HT1080 (cell line): ENCODE measurements at places on chromosomes 3 and 15.

GRCh38 chr15:40427188-40427587 lies 13.6 kb upstream of the BAHD1 start:
- DNase-seq, result no peak

- no peak for DNase-seq
These were observed 28.6 kb upstream of the MOBP start for GRCh38 chr3:39438880-39439279.

DNA sequence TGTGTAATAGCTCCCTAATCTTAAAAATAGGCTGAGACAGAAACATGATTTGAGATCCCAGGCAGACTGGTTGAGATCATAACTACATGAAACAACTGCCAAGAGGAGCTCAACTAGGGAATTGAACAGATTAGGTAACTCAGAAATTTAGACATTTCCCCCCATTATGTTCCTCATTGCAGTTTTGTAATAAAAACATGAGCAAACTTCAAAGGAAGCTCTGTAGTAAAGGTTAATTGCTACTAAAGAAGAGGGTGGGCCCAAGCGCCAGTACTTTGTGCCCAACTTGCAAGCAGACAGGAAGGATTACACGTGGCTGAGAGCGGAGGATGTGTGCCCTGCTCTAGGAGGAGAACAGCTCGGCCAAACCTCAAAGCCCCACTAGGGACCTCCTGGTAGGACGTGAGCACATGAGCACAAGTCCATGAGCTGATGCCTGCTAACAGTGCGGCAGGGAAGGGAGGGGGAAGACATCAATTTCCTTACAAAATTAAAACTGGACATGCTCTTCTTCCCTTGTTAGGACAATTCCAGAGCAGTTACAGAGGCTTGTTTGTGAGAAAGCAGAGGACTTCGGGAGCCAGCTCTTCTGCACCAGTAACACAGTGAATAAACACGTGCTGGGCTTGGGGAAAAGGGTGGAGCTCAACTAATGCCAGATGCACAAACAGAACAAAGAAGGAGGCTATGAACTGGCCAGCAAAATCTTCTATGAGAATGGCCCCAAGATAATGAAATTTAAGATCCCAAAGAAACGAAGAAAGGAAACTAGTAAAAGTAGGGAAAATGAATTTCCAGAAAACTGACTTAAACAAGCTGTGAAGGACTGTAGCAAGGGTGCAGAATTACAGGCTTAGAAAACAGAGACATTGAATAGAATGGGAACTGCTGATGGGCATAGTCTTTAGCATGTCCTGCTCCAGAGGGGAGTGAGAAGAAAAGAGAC lies 275.5 kb downstream of the MECOM start:
- no peak for DNase-seq

DNA sequence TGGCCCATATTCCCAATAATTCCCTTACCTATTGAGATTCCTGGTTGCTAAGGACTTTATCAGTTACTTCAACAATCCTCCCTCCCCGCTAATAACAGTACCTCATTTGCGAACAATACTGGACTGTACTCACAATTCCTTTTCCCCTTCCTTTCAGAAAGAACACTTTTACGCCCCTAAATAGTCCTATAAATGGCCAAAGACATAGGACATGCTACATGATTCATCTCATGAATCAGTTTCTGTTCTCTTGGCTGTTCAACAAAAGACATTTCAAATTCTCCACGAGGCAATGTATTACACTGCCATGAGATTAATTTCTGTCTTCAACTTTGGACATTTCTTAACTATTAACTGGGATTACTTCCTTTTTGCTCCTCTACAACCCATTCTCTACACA lies 264.4 kb downstream of the TIGIT start:
- DNase-seq, result peak; percentile 41

DNA sequence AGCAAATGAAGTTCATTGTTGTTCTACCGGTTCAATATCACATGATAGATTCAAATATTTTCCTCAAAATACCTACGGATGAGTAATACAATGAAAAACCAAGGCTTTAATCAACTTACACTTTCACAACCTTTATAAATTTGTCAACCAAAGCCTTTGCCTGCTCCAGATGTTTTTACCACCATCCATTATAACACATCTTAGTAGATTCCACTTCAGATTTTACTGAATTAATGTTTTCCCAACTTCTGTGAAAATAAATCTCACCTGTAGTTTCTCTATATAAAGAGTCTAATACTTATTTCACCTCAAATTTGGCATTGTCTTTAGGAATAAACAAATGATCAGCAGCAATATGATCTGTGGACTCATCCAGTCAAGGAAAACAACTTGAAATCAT lies 131.1 kb downstream of the ZNF280D start:
- no peak for DNase-seq

DNA sequence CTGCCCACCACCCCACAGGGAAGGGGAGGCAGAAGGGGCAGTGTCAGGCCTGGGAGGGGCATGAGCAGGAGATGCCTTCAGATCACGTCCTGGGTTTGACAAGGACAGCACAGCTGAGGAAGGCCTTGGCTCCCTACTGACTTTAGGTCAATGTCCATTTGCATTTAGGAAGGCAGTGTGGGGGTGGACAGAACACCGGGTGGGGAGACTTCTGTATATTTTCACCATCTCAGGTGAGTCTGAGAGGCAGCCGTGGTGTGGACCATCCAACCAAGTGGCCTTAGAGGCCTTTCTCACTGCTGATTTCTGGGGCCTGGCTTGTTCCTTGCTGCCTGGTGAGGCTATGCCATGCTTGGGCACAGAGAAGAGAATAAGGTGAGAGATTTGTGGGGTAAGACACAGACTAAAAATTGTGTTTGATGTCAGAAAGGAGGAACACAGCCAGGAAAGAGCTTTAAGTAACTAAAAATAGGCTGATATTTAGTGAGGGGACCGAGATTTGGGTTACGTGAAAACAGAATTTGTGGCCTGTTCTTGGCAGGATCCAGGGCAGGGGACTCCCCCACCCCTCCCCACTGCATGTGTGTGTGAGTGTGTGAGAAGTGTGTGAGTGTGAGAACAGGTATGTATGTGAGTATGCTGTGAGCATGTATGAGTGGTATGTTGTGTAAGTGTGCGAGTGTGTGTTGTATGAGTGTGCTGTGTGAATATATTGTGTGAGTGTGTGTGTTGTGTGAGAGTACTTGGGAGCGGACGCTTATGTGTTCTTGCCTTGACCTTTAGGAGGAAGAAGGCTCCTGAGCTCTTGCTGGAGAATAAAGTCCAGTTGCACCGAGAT lies 11.8 kb upstream of the PLA2G4E start:
- DNase-seq, result no peak

DNA sequence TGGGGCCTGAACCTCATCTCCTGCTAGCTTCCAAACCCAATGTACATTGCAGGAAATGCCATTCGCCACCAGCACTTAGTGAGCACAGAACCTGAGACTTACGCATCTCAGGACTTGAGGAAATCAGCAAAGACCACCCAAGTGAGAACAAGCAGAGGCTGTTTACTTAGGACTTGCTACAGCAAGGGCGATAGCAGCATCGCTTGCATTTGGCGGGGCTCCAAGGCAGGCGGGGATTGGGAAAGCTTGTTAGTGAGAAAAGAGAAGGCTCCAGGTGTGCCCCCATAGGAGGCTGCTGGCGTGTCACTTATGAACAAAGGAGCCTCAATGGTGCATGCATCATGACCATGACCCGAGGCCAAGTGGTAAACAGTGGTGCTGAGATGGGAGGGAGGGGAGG lies 19.7 kb downstream of the SLC6A20 start:
- no peak for DNase-seq

DNA sequence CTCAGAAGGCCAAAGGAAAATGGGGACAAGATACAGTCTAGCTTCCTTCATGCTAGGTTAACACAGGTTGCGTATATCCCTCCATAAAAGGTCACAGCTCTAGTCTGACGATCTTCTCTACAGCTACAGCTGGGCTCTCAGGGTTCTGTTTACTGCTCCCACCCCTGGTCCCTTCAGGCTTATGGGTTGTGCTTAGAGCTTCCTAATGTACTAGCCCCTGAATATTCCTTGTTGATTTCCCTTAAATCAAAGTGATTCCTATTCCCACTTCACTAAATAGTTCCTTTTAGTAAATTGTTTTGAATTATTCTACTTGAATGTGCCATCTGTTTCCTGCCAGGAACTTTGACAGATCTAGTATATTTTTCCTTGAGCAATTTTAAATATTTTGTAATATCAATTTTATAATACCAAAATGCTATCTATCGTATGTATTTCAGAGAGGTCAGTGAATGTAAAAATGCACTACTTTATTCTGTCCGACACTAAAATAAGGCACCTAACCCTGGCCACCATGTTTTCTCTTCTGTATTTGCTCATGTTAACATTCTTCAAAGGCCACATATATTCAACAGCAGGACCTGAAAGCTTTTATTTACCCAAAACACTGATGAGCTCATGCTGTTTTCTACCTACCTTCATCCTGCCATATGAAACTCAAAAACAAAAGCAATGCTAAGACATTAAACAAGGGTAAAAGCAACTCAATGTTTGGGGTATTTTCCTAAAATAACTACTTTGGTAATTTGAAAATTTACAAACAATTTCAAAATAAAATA lies 92.8 kb upstream of the TGFBR2 start:
- no peak for DNase-seq

DNA sequence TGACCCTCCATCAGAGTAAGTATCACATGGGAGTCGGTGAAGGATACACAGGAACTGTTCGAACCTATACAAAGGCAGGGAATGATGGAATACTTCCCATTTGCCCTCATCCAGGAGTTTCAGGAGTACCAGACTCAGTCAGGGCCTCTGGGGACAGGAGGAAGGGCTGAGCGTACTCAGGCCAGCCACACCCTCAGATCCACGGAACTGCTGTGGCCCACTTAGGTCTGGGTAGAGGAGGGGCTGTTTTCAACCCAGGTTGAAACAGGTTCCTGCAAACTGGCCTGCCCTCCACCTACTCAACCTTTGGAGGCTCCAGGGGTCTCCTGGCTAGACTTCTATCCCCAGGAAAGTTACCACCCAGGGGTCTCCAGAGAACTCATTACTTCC lies 6.7 kb upstream of the IGDCC3 start:
- DNase-seq, result no peak

- DNase-seq, result no peak
These were observed 60.5 kb upstream of the TBC1D5 start for GRCh38 chr3:17802950-17803349.

DNA sequence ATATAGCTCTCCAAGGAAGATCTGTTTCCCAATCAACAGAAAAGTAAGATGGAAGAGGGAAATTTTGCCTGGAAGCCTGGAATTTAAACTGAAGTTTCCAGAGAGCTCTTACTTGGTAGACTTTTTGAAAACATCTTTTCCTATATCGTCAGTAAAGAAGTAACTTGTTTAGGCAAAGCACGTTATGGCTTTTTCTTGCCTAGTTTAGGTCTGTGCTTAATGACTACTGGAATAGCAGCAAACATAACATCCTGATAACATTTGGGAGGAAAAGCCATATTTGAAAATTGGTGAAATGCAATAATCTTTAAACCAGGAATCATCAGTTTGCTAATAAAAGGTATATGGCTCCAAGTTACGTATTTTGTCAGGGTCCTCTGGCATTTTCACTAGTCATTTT lies 160.4 kb upstream of the CGNL1 start:
- DNase-seq, result no peak

GRCh38 chr15:88243895-88244787 lies 12.4 kb downstream of the NTRK3 start:
- DNase-seq, result peak; percentile 12

DNA sequence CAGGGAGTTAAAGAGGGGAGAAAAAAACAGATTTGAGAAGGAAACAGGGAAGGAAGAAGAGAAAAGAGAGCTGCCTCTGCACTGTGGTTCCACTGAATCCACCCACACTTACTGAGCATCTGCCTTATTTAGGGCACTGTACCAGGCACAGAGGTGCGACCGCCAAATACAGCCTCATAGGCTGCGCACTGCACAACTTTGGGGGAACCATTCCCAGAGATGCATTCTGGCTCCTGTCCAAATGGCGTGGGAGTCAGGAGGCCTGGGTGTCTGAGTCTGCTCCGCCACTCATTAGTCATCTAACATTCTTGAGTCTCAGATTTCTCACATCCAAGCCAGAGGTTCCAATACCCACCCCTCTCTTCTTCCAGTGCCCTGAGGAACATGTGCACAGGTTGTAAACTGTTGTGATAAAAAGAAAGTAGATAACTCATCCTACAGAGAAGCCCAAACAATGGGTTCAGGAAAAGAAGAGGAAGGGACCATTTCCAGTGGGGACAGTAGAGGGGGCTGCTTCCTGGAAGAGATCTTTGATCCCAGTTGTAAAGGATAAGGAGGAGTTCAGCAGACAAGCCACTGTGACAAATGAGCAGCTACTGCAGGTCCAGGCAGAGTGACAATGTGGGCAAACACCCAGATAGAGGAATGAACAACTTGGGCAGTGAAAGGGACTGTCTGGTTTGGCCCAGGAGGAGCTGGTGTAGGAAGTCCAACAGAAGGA lies 254.6 kb downstream of the UACA start:
- peak; percentile 89 for DNase-seq

DNA sequence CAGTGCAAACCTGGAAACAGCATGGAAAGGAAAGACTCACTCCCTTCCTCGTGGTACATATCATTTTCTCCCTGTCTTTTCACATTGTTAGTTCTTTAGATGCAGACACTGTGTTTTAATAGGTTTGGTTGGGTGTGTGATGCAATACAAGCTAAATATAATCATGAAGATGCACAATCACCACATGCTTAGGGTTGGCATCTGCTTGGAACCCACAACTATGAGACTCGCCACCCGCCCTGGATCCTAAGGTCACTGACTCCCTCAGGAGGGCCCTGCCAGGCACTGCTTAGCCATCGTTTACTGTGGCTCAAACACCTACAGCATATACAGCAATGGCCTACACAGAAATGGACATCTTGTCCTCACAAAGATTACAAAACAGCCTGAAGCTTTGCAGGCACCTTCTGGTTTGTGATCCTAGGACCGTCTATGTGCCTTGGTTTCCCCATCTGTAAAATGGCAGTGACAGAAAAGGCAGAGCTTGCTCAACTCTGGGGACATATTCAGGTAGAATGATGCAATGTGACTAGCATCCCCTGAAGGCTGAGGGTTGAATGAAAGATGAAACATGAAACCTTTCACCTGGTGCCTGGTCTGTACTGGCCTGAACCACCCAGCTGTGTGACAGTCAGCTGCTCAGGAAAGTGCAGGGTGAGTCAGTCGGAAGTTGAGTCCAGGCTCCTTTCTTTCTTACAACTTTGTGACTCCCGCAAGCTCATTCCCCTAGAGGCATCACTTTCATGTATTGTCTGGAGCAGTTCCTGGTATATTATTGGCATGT lies 123.6 kb upstream of the PFN2 start:
- peak; percentile 94 for DNase-seq

- no peak for DNase-seq
These were observed 2.5 kb upstream of the GJD2 start for GRCh38 chr15:34757262-34757661.

- peak; percentile 2 for DNase-seq
These were observed 268.7 kb upstream of the ARRDC4 start for GRCh38 chr15:97691799-97692198.
